NCI-H146 (cell line): ENCODE measurements at places on chromosomes 13 and 19.

DNA sequence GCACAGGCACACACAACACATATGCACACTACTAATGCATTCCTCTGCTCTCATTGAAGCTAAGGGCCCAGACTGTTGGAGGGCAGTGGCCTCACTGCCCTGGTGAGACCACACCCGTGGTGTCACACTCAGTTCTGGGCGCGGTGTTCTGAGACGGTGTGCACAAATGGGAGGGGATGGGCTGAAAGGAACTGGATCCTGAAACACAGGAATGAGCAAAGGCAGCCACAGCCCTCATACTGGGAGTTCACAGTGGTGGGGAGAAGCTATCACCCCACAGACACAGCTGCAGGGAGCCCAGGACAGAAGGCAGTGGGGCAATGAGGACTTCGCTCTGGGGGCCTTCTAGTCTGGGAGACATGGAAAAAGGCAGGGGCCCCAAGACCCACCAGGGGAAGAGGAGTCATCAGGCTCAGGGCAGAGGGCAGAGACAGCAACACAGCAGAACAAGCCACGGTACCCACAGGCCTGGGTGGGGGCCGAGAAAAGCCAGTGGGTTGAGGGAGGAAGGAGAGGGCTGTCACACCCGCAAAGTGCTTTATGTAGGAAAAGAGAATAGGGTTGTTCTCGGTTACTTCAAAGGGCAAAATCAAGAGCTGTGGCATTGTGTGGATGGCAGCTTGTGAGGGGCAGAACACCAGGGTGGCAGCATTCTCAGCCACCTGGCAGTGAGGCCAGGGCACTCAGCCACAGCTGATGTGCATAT, 75.4 kb upstream of the GPR183 start:
- DNase-seq: no peak

DNA sequence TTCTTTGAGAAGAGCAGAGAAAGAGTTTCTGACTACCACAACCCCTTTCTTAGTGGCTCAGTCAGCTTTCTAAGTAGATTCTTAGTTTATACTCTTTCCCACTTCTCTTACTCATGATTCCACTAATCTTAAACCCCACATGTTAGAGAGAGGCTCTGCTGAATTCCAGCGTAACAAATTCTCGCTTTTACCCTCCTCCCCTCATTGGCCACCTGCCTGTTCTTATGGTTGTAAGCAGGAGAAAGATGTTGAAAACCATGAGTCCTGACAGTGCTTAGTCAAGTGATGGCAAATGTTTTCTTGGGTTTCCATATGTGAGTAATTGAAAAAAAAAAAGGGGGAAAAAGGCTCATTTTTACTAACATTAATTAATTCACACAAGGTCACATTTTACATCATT, 125.9 kb downstream of the ZDHHC20 start:
- DNase-seq: no peak

GRCh38 chr13:77717508-77717907, 20.0 kb downstream of the SLAIN1 start:
- no peak for DNase-seq

DNA sequence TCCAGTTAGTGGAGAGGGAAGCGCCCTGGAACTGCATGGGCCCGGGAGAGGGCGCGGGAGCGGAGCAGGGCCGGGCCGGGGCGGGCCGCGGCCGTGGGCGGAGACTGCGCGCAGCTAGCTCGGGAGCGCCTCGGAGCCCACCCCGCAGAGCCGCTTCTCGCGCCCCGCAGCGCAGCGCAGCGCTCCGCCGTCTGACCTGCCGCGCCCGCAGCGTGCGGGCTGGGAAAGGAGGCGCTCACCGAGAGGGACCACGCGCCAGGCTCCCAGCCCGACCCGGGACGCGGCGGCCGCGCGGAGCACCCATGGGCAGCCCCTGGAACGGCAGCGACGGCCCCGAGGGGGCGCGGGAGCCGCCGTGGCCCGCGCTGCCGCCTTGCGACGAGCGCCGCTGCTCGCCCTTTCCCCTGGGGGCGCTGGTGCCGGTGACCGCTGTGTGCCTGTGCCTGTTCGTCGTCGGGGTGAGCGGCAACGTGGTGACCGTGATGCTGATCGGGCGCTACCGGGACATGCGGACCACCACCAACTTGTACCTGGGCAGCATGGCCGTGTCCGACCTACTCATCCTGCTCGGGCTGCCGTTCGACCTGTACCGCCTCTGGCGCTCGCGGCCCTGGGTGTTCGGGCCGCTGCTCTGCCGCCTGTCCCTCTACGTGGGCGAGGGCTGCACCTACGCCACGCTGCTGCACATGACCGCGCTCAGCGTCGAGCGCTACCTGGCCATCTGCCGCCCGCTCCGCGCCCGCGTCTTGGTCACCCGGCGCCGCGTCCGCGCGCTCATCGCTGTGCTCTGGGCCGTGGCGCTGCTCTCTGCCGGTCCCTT, at the start of gene MLNR:
MLNR (plus strand) TSS at position 303 of the 820 bp plus-strand sequence; CDS start at position 303, 0 bp downstream.
- DNase-seq: peak; percentile 57

- DNase-seq: no peak
Observed at GRCh38 chr19:531753-532560, at the start of gene CDC34. Gene CDC34 (plus strand): TSS chr19:531760. CDS start chr19:531932, 172 bp downstream.

GRCh38 chr19:49560358-49560900, 19.9 kb downstream of the NOSIP start:
- no peak for DNase-seq

- no peak for DNase-seq
Observed at GRCh38 chr13:43573802-43574514, 212.8 kb downstream of the ENOX1 start.

- peak; percentile 62 for DNase-seq
Observed at GRCh38 chr19:45769821-45770191, 754 bp upstream of the SIX5 start.

- peak; percentile 71 for DNase-seq
Observed at GRCh38 chr13:76729691-76730090, 156.5 kb downstream of the KCTD12 start.

- no peak for DNase-seq
Observed at GRCh38 chr19:30328096-30328495, 44.1 kb upstream of the ZNF536 start.

DNA sequence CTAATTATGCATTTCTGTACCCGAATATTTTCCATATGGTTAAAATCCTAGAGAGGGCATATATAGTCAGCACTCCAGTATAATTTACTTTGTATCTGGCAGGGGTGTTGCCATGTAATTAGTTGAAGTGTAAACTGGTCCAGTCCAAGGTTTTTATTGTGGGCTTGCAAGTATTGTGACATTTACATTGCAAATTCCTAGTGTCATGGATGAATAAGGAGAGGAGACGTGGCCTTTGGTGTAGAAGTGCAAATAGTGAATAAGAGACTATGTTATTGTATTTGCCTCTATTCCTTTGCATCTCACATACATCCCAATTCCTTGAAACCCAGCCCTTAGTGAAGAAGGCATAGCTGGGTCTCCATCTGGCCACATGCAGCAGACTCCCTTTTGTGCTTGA, 330.6 kb downstream of the ATP8A2 start:
- no peak for DNase-seq

- peak; percentile 96 for DNase-seq
Observed at GRCh38 chr13:98405690-98406344, 171.1 kb downstream of the STK24 start.

DNA sequence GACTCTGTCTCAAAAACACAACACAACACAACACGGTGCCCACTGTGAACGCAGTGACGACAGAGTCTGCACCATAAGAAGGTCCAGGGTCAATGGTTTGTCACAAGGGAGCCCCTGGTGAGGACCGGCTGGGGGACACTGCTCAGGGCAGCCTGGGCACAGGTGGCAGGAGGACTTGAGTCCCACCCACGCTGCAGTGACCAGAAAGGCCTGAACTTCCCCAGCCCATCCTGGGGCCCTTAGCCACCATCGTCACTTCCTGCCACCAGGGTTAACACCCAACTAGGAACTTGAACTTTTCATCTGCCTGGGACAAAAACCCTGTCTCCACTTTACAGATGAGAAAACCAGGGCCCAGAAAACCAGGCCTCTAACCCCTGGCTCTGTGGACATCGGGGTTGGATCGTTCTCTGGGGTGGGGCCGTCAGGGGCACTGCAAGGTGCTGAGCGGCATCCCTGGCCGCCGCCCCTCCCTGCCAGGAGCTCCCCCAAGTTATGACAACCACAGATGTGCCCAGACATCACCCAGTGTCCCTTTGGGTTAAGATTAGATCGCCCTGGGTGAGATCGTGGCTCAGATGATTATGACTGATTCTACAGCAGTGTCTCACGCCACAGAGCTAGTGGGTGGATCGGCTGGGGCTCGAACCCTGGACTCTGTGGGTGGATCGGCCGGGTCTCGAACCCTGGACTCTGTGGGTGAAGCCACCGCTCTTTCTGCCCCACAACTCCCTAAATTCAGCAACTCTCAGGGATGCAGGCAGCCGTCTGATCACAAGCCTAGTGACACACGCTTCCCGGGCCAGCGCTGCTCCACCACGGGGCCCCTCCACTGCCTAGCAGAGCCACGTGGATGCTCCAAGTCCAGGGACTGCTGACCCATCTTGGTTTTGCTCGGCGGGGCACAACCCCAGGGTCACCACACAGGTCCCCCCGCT, 14.0 kb downstream of the MOB3A start:
- no peak for DNase-seq

DNA sequence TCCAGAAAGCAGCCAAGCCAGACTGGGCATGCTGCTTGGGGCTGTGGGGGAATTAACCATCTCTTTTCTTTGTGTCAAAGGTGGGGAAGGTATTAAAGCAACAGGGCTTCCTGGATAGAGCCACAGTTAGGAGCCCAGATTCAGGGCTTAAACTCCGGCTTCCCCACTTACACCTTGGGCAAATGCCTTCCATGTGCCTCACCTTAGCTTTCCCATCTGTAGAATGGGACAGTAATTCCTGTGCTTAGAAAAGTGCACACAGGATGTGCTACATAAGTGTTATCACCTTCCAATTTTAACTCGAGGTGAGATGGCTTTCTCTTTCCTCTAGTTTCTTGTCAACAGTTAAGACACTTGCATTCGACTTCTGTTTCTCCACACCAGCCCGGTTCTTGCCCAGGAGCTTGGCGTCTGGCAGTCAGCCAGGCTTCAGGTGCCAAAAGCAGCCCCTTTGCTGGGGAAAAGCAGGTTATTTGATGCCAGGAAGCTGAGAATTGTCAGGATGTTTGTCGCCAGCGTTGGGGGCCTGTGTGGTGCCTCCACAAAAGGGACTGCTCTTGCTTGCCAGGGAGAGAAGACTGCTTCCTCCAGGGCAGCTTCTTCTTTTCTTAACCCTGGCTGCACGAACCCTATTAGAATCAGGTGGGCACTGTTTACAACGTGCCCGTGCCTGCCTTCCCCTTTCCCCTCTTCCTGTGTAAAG, 79.2 kb downstream of the SIPA1L3 start:
- DNase-seq: no peak

DNA sequence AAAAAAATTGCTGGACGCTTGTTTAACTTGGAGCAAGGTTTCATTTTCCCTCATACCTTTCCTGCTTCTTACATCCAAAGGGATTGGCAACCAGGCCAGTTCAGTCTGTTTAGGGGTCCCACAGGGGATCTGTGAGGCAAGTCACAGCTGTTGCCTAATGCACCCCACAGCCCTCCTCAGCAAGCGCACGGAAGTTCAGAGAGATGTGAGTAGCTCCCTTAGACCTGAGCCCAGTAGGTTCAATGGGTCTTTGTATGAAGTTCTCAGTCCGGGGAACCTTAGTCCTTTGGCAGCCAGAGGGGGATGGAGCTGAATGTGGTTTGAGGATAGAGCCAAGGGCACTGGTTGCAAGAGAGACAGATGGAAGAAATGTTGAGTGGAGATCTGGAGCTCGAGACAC, 13.0 kb downstream of the SAMD4B start:
- no peak for DNase-seq

DNA sequence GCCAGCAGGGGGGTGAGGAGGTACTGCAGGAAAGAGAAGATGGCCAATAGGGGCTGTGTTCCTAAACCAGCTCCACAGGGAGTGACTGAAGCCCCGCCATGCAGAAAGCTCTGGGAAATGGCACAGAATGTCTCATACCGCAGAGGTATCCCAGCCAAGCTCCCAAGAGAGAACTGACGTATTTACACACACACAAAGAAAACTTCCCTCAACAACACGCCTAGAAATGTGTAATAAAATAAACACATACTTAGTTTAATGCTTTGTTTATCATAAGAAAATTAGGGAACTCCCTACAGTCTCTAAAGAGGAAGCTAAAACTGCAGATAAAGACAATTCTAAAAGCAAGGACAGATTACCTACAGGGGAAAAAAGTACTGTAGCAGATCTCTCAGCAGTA, 40.0 kb downstream of the ESD start:
- DNase-seq: no peak

DNA sequence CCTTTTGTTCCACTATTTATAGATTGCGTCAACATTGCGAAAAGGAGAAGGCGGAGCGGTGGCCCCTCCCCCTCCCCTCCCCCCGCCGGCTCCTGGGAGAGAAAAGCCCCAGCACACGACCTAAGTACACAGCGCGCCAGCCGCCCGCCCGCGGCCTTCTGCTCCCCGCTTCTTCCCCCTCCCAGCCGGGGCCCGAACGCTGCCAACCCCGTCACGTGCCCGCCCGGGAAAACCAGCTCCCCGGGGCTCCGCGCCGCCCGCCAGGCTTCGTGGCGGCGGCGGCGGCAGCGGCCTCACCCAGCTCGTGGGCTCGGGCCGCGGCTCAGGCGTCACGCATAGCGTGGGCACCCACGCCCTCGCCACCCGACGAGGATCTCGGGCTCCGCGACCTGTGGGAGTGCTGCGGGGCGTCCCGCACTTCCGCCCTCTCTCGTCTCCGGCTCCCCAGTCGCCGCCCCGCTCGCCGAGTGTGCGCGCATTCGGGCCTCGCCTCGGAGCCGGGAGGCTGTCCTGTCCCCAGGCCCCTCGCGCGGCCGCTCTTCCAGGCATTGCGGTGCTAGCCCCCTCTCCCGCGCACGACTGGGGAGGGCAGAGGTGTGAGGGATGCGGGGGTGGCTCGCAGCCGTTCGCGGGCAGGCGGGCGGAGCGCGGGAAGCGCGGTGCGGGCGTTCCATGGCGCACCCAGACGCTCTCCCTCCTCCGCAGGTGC, 110.5 kb downstream of the KCNRG start:
- DNase-seq: peak; percentile 95

DNA sequence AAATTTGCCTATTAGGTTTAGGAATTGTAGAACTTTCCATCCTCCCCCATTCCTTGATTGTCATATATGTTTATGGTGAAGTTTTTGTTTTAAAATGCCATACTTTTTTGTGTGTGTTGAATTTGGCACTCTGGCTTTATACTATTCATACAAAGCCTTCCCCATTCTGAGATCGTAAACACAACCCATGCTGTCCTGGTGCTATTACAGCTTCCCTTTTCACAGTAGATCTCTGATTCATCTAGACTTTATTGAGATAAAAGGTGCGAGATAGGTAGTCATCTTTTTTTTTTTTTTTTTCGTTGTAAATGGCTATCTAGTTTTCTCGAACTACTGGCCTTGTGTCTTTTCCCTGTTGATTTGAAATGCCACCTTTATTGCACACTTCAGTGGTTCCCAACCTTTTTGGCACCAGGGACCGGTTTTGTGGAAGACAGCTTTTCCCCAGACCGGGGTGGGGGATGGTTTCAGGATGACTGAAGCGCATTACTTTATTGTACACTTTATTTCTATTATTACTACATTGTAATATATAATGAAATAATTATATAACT, 94.6 kb downstream of the LRCH1 start:
- DNase-seq: no peak

GRCh38 chr13:109884462-109884861, 98.1 kb upstream of the IRS2 start:
- DNase-seq: no peak

GRCh38 chr13:44540761-44541434, 35.2 kb downstream of the TSC22D1 start:
- no peak for DNase-seq
